ENCODE measurements at places on chromosomes 5 and 9.

GRCh38 chr5:132454361-132454760 lies 36.2 kb downstream of the IRF1 start:
- no peak for DNase-seq

GRCh38 chr9:105900123-105900522 lies 205.8 kb downstream of the TMEM38B start:
- DNase-seq, result no peak

GRCh38 chr9:93621922-93622321 lies 45.5 kb downstream of the PHF2 start:
- DNase-seq, result no peak

GRCh38 chr9:96320749-96321280 lies 18.8 kb upstream of the HSD17B3 start:
- DNase-seq, result no peak

DNA sequence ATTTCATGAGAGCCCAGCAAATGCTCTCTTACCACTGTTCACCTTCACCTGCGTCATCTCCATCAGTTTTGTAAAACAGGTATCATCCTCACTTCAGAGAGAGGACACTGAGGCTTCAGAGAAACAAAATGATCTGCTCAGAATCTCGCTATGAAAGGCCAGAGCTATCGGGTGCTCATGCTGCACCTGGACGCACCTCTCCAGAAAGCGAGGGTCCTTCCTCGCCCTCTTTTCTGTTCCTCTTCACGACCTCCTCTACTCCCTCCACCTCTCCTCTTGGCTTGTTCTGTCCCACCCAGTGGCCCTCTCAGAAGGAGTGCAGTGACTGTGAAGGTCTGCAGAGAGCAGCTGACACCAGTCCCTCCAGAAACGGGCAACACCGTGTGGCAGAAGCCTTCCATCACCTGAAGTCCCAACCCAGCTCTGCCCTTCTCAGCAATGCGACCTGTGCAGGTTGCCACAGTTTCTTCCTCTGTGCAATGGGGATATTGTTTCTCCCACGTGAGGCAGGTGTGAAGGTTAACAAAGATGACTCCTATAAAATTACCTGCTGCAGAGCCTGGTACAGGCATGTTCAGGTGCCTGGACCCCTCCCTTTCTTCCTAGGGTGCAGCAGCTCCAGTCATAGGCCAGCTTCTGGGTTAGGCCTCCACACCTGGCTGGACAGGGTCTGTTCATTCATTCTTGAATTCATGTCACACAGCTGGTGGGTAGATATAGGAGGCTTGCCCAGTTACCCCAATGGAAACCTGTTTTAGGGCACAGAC lies 45.3 kb upstream of the ANGPTL2 start:
- no peak for DNase-seq

Measured in cerebellum (tissue), 4 donors.